ENCODE measurements at places on chromosomes 6 and 20. TPM values are rescaled to one million over a fixed set of nuclear protein-coding genes. Genes with fewer than 3 reads are reported as not detected.
A peak's percentile ranks its signal among the peaks of the same experiment; 100 is the strongest.

DNA sequence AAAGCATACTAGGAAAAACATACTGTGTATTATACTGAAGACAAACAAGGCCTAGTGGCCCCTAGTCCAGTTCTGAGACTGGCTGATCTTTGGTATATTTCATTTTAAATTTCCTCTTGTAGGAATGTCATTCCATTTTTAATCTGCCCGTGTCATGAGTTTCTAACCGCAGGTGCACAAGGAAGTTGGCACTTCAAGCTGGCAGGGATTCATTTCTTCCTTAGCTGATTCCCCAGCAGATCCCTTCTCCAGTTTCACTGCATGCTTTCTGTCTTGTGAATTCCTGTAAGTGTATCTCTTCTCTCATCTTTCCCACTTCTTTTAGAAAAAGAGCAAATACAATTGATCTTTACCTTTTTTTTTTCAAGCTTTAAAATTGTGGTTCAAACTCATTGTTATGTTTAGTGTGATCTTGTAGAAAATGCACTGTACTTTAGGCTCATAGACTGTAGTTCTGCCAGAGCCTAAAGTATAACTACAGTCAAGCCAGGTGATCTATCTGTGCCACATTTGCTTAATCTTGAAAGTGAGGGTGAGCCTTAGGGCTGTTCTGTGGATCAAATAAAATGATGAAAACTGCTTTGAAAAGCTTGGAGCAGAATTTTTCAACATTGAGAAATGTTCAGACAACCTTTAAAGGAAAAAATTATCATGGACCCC, 37.0 kb downstream of the RNF217 start:
- DNase-seq, result no peak

- no peak for DNase-seq
Measured at GRCh38 chr6:170132561-170132991, 158.3 kb downstream of the DLL1 start.

The IP6K3 gene
- 0.06 TPM for total RNA-seq

The FLOT1 gene
- 206 TPM for total RNA-seq

- DNase-seq, result no peak
Measured at GRCh38 chr20:9236458-9236857, 167.6 kb downstream of the PLCB4 start.

GRCh38 chr20:59564171-59564570, 40.2 kb upstream of the PHACTR3 start:
- DNase-seq, result no peak

The TMEM200A gene
- 1.2 TPM for total RNA-seq

GRCh38 chr6:169158174-169158573, 95.5 kb downstream of the THBS2 start:
- DNase-seq, result no peak

DNA sequence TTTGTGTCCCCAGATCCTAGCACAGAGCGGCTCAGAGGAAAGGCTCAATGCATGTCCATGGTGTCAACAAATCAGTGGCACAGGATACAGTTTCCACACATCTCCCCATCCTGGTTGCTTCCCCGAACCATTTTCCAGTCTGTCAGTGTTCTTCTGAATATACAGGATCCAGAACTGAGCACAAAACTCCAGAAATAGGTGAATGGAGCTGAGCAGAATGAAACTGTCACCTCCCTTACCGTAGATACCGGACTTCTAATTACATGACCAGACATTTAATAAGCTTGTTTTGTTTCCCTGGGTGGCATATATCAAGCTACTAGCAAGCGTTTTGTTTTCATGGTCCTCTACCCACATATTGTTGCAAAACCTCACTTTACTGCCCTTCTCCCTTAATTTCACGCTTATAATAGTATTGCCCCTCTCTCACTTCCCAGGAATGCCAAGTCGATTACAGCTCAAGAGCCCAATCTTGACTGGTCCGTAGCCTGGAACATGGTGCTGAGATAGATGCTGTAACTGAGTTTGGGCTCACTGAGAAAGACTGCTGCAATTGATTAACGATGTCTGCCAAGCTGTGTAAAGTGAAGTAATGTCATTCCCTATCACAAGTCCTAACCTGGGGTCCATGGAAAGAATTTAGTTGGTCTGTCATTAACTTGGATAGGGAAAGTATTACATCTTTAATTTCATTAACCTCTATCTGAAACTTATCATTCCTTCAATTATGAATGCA, 12.0 kb upstream of the SCRT2 start:
- DNase-seq, result no peak

DNA sequence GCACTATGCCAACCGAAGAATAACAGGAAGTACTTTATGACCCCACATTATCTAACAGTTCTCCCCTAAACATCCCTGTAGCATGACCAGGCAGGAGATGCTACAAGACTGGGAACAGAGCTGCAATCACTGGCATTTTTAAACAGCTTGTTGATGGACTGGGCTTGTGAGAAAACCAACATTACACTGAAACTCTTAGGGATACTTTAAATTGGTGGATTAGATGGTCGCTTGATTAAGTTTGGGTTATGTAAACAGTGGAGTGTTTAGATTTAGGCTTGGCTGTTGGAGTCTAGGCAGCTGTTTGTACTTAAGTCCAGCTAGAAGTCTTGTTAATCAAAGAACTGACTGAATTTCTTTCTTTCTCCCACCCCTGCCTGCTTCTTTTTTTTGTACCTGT, 234.1 kb upstream of the BMP2 start:
- peak; percentile 82 for DNase-seq

DNA sequence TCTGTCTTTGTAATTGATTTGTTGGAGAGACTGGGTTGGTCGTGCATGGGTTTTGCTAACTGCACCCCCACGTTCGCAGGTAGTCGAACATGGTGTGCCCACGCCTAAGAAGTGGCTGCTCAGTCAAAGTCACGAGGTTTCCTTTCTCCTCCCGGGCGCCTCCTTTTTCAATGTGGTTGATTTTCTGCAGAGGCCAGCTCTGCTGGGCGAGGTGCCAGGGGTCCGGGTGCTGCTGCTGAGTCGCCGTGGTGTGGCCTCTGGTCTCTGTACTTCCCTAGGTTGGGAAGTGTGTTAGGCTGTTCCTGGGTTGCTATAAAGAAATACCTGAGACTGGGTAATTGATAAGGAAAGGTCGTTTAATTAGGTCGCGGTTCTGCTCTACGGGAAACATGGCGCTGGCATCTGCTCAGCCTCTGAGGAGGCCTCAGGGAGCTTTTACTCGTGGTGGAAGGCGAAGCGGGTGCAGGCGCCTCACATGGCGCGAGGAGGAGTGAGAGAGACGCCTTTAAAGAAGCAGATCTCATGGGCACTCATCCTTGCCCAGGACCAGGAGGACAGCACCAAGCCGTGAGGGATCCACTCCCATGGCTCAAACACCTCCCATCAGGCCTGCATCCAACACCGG, 14.1 kb downstream of the OSBPL2 start:
- DNase-seq, result no peak
